ENCODE measurements at places on chromosomes 13 and 19.

DNA sequence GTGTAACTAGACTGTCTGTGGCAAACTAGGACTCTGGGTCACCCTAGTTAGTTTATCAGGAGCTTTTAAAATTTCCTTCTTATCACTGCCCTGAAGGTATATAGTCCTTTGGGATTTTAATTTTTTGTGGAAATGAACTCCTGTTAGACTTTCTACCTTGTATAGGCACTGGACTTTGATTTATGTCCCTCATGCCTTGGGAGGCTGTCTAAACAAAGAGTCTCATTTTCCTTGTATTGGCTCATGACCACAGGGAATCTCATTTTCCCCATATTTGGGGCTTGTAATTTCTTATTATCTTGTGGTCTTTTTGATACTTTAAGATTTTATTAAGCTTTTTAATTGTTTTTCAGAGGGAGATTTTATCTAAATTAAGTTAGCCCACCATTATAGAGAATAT, 21.4 kb downstream of the KCTD4 start:
- no peak for DNase-seq

GRCh38 chr13:28396053-28396452, 98.9 kb downstream of the FLT1 start:
- DNase-seq: no peak

GRCh38 chr13:76764429-76764828, 121.8 kb downstream of the KCTD12 start:
- DNase-seq: no peak

GRCh38 chr19:34766386-34766785, 6.6 kb downstream of the ZNF599 start:
- no peak for DNase-seq

DNA sequence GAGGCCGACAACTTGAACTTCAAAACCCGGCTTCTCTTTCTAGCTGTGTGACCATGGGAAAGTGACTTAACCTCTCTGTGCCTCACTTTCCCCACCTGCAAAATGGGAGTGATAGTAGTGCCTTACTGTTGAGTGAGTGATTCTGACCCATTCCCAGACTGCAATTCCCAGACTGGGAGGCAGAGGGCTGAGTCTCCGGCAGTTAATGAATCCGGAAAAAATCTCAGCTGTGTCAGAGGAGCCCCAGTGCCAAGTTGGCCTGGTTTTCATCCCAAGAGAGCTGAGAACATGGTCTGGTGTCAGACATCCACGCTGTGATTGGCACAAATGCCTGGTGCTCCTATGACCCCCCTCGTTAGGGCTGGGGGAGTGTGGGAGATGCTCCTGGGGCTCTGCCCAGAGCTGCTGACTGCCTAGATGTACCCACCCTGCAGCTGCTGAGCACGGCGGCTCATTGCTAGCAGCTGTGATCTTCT, 50.0 kb downstream of the PIN1 start:
- DNase-seq: no peak

GRCh38 chr19:44636439-44637389, 7.0 kb upstream of the PVR start:
- DNase-seq: no peak

DNA sequence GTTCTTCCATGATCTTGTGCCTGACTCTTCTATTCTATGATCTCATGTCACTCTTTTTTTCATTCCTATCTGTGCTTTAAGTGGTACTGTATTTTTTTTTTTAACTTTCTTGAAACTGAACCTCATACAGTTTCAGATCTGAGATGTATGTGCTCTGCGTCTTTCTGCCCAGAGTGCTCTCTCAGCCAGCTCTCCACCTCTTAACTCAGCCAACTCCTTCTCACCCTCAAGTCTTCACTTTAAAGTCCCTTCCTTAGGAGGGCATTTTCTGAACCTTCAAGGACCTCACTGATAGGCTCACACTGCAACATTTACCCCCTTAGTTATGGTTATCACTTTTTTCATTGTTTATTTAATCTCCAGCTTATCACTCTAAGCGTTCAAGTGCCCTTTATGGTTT, 158.7 kb downstream of the IRS2 start:
- no peak for DNase-seq

GRCh38 chr19:39951065-39951650, 16.7 kb upstream of the FCGBP start:
- no peak for DNase-seq

DNA sequence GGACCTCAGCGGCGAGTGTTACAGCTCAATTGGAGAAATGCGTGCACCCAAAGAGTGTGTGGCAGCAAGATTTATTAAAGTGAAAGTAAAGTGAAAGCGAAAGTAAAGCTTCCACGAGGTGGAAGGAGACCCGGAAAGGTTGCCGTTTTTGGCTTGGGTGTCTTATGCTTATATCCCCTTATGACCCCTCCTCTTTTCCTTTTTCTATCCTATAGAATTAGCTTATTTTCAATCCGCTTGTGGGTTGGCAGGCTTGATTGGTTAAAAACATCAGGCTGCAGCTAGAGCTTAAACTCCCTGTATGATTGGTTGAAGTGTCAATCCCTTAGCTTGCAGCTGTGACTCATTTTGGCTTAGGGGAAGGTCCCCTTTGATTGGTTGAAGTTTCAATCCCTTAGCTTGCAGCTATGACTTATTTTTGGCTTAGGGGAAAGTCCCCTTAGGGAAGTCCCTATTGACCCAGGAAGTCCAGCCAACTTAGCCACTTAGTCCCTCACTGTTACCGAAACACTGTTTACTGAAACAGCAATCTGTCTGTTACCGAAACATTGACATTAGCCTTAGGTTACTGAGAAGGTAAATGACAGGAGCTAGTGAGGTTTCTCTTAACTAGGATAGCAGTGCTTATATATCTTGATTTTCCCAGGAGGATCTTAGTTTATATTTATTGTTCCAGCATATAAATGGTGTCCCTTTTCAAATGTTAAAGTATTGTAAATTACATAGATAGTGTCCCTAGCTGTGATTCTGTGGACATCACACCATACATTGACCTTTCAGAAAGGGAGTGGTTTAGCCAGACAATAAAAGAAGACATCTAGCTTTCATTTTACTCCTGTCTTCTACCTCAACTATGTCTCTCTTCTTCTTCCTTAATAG, 575.8 kb downstream of the DACH1 start:
- no peak for DNase-seq

- DNase-seq: no peak
Observed at GRCh38 chr19:22628401-22628800, 5.7 kb upstream of the ZNF492 start.

GRCh38 chr13:59061621-59062020, 1102.1 kb downstream of the DIAPH3 start:
- DNase-seq: no peak

- DNase-seq: no peak
Observed at GRCh38 chr13:44974056-44974793, 15.0 kb downstream of the NUFIP1 start.

DNA sequence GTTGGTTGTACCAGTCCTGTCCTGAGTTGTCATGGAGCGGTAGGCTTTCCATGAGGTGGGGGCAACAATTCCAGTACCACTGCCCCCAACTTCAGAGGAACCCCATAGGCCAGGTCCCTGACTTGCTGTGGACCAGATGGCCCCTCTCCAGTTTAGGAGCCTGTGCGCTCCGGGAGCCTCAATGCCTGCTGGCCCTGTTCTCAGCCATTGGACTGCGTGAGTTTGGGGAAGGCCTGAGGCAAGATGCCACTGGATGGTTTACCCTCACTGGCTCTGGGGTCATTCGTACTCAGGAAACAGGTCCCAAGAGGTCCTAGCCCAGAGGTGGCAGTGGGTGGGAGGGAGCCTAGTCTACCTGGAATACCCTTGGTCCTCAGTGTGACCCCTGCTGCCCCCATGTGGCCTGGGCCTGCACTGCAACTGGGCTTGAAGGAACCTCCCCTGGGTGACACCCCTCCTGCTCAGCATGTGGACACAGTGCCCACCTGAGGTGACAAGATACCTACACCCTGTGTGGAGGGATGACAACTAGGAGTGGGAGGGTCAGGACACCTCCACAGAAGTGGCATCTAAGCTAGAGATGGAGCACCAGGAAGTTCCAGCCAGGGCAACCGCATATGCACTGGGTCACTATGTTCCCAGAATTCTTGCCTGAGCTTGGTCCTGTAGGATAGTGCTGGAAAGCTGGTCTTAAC, 6.0 kb upstream of the PRR19 start:
- peak; percentile 80 for DNase-seq

DNA sequence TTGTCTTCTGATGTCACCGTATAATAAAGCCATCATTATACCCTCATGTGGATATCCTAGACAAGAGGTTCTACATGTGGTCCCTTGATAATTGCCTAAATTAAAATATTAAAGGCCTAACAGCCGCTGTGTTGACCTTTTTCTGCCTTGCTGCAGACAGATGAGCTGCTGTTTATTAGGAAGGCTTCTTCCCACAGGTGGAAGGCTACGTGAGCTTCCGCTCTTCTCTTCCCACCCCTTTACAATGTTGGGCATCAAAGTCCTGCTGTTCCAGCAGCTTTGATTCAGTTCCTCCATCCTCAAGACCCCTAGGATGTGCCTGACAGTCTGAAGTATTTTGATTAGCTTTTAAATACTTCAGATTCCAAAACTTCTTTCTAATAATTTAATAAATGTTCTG, 217.1 kb downstream of the PCCA start:
- no peak for DNase-seq

- DNase-seq: no peak
Observed at GRCh38 chr13:42649141-42649540, 75.2 kb downstream of the TNFSF11 start.

- no peak for DNase-seq
Observed at GRCh38 chr13:31485183-31485582, 254.1 kb upstream of the RXFP2 start.

DNA sequence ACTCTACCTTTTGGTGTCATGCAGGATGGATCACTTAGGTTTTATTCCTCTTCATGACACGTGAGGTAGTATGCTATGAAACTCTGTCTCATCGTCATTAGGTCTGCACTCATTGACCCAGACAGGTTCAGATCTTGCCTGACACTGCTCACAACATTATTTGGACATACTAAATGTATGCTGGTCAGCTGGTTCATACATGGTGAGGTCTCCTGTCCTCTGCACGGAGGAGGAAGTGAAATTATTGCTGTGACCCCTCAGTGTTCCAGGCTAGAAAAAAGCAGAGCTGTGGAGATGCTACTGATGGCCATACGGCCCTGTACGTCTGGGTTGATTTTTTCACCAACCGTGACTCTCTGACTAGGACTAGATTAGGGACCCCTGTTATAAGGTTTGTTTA, 35.8 kb downstream of the LATS2 start:
- DNase-seq: no peak

GRCh38 chr13:76016799-76017400, 380.8 kb downstream of the LMO7 start:
- DNase-seq: no peak

DNA sequence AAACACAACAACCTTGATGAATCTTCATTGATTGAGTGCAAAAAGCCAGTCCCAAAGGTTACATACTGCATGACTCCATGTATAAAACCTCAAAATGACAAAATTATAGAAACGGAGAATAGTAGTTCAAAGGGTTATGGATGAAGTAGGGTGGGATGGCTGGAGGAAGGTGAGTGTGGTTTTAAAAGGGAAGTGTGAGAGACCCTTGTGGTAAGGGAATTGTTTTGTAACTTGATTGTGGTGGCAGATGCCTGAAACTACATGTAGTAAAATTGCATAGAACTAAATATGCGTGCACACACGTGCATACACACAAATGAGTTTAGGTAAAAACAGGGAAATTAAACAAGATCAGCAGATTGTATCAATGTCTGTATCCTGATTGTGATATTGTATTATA, 340.7 kb downstream of the MTUS2 start:
- no peak for DNase-seq

- DNase-seq: peak; percentile 96
Observed at GRCh38 chr19:39397360-39398296, 6.5 kb downstream of the MED29 start.

DNA sequence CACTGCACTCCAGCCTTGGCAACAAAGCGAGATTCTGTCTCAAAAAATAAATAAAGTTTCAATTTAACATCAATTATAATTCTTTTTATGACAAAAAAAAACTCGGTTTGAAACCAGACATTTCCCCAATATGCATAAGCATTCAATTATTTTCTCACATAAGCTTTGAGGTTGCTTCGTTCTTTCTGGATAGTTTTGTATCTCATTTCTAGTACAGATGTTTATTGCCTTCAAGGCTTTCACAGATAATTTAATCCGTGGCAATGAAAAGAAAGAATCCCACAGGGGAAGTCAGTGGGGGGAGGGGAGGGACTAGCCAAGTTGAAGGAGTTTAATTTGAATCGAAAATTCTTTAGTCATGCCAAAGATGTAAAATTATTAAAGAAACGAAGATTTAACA, 29.6 kb upstream of the TSC22D1 start:
- DNase-seq: no peak

GRCh38 chr19:8515317-8515716, 1.4 kb upstream of the ZNF414 start:
- peak; percentile 27 for DNase-seq

DNA sequence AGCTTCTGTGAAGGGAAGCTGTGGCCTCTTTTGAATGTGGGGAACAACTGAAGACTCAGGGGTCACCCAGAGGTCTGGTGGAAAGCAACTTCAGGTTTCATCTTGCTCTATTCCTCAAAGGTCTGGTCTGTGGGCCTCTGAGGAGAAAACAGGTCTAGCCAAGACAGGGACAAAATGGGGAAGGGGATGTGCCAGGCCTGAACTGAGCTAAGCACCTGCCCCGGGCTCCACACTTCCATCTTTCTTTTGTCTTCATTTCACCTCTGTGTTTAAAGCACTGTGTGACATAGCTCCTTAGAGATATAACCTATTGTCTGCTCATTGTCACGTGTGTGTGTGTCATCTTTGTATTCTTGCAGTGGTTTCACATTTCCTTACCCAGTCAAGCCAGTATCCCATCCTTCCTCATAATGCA, 19.9 kb upstream of the GDF15 start:
- no peak for DNase-seq

DNA sequence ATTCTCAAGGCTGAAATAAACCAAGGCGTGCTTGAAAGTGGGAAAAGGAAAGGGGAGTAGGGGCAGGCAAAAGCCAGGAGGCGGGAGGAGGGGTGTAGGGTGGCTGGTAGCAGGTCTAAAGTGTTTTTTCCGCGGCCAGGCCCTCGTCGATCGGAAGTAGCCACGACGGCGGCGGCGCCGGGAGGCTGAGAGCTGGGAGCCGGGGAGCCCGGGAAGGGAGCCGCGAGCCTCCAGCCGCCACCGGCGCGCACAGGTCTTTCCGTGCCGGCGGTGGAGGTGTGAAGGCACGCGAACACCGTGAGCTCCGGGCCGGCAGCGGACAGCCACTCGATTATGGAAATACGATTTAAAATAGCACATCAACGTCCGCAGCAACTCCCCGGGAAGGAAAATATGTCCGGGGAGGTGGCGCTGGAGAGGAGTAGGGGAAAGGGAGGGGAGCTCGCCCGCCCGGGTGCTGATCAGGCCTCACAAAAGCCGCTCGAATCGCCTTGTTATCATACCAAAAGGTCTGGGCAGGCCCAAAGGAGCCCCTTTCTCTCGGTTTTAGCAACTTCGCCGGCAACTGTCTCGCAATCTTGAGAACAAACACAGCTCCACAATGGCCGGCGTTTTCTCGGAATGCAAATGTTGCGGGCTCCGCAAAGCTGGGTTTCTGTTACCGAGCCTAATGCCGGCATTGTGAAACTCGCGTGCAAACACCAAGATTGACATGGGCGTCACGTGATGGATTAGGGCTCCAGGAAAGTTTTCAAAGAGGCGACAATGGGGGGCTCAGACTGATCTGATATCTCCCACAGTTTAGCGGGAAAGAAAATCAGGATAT, 2.9 kb upstream of the PCDH8 start:
- DNase-seq: no peak
